SHP77 treated with DMSO at 0.1 percent for 48 hours (cell line): ENCODE measurements at places on chromosomes 11 and 22.

DNA sequence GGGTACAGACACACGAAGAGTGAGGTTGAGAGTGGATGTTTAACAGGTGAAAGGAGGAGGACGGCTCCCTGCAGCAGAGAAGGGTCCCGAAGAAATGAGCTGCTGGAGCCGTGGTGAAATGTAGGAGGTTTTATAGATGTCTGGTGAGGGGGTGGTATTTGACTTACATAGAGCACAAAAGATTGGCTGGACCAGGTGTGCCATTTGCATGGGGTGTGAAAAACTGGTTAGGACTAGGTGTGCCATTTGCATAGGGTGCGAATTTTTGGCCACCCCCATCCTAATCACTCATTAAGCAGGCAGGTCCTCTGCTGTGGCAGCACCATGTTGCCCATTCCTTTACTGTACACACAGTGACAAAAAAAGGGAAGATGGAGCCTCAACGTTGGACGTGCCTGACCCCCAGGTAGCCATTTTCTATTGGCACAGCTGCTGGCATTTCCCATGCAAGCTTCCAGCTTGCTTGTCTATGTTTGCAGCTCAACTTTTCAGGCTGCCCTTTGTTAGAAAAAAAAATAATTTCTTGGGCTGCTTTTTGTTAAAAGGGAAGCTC is 581.7 kb upstream of the B3GAT1 start:
- DNase-seq, result no peak

DNA sequence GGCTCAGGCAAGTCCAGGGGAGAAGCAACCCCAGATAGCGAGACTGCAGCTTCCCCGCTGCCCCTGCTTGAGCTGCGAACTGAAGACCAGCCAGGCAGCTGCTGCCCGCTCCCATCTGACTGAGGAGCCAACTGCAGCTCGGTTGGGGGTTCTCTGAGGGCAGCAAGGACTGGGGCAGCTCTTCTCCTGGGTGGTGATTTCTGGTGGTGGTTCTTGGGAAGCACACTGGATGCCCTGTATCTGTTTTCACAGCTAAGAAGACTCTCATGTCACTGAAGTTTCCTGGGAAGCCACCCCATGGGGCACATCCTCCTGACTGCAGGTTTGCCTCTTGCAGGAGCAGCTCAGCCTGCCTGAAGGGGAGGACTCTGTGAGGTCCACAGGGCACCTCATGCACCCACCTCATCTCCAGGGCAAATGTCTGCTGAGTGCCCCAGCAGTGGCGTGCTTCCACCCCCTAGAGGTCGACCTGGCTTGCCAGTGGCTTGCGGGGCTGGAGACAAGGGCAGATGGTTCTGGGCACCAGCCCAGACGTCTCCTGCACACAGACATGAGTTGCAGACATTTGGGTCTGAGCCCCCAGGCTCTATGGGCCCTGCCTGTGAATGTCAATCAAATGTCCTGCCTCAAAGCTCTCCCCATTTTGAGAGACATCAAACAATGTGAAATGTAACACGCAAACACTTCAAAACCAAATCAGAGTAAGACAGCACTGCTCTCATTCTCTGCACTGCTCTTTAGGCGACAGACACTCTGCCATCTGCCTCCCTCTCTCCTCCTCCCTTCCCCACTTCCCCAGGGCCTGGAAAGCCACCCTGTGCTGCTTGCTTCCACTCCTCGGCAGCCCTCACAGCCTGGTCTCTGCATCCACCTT is 800.9 kb downstream of the BRD1 start:
- no peak for DNase-seq

- no peak for DNase-seq
Measured at GRCh38 chr11:132036746-132037466, 666.5 kb downstream of the NTM start.

DNA sequence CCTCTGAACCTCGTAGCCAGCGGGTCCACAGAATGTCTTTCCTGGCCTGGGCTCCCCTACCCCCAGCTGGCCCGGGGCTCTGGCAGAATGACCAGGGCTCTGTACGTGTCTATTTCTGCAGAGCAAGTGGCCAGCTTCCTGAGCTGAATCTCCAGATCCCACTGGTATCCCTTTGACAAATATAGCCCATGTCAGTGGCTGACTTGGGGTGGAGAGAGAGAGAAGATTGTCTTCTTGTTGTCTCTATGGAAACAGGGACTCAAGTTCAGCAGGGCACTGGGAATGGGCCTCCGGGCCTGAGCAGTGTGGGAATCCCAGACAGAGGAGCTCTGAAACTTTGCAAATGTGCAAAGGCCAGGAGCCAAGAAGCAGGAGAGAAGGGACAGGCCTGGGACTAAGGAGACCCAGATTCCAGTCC is 33.9 kb downstream of the ANO1 start:
- DNase-seq, result no peak

DNA sequence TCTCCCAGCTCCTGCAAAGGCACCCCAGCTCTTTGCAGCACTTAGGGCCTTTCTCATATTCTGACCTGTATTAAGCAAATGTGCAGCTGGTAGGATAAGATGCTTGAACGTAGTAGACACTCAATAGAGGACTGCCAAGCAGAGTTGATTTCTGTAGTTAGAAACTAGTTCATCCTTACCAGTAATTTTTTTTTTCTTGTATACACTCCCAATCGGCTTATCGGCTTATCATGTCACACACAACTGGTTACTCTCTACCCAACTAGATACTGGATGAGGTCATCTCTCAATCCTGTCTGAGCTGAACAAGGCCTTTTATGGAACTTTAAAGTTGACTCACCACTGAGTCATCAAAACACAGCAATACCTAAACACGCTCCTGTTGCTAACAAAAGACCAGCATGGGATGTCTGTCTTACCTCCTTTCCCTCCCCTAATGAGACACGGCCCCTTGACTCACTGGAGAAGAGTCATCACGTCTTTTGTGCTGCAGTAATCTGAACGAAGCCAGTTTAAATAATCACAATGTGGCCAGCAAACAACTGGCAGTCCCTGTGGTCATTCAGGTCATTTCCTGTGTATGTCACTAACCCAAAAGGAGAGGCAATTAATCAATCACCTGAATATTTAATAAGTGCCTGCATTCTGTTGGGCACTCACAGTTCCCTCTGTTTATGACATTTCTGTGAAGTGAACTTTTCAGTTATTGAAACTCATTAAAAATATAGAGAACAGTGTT is 7.5 kb upstream of the WEE1 start:
- DNase-seq, result peak; percentile 35

GRCh38 chr11:83454674-83455073 is 168.5 kb upstream of the CCDC90B start:
- DNase-seq, result no peak

DNA sequence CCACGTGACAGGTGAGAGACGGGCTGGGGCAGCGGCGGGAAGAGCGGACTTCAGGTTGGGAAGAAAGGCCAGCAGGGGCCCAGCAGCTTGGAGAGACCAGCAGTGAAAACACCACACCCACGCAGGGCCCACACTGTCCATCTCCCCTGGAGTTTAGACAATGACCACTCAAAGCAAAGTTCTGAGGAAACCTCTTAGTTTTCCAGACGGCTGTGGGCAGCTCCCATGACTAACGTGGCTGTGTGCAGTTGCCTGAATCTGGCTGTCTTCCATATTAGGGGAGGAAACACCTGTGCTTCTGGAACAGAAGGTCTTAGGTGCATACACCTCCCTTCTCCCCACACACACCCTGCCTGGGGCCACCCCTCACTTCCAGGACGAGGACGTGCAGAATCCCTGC is 70.6 kb upstream of the TTLL12 start:
- no peak for DNase-seq

- no peak for DNase-seq
Measured at GRCh38 chr11:82776377-82776776, 42.7 kb upstream of the FAM181B start.

- no peak for DNase-seq
Measured at GRCh38 chr11:47308050-47308823, 38.3 kb downstream of the MADD start.

DNA sequence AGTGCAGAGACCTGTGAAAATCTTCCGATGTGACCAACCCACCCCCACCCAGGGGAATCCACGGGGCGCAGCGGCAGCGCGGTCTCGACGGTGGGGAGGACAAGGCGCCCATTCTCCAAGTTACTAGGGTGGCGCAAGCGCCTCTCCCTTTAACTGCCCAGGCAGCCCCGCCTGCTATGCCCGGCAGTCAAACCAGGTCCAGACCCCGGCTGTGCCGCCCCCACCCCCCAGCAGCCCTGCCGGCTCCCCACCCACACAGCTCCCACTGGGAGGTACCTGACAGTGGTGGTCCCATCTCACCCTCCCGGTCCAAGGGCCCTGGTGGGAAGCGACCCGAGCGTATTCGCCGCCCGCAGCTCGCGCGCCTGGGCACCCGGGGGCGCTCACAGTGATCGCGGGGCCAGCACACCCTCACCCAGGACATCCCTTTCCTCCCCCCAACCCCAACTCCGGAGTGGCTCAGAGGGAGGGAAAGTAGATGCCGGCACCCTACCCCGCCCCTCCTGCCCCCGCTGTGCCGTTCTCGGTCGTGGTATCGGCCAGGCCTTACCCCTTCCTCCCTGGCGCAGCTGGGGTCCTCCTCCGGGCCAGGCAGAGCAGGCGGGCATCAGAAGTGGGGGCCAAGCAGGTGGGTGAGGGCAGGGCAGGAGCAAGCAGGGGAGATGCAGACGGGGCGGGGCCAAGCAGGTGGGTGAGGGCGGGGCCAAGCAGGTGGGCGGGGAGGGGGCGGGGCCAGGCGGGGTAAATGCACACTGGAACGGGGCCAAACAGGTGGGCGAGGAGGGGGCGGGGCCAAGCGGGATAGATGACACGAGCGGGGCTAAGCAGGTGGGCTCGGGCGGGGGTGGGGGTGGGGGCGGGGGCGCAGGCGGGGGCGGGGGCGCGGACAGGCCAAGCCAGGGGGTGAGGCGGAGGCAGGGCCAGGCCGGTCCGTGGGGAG is at the start of gene TRPM5:
TRPM5 (minus strand) TSS at position 634 of the 940 bp plus-strand sequence. CDS start 21,478 bp downstream, outside the sequence.
- no peak for DNase-seq

GRCh38 chr11:132802947-132803346 is 729.4 kb downstream of the OPCML start:
- DNase-seq, result no peak

GRCh38 chr22:45483319-45483718 is 19.4 kb upstream of the FBLN1 start:
- no peak for DNase-seq

DNA sequence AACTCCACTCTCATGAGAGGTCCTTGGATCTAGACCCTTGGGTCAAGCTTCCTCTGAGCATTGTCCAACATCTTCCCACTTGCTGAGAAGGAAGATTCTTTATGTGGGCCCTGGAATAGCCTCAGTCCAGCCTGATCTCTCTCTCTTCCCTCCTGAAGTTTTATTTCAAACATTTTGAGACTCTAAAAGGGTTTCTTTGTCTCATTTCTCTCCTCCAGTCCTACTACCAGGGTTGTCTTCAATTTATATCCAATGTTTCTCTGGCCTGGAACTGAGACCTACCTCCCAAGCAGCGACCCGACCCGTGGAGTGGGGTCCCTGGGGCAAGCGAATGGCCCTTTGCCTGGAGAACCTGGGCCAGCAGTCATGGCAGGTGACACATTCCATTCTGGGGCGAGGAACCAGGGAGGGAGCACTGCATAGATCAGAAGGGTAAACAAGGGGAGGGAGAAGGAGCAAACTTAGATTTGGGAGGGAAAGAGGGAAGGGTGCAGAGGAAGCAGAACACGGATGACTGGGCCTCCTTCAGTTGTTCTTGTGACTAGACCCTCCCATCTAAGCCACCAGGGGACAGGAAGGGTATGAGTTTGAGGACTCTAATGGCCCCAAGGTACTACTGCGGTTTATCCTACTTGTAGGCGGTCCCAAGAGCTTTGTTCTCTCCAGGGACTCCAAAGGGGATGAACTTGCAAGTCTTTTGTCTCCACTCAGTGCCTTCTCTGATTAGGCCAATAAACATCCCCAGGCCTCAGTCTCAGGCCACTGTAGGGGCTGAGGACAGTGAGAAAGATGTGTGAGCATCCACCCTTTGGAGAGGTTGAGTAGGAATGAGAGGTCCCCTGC is 14.2 kb upstream of the PRAME start:
- DNase-seq, result no peak

- no peak for DNase-seq
Measured at GRCh38 chr11:119607726-119608125, 121.3 kb downstream of the NECTIN1 start.

GRCh38 chr11:71222318-71223080 is 29.9 kb downstream of the SHANK2 start:
- no peak for DNase-seq

GRCh38 chr11:96622026-96622634 is 232.3 kb downstream of the JRKL start:
- no peak for DNase-seq

DNA sequence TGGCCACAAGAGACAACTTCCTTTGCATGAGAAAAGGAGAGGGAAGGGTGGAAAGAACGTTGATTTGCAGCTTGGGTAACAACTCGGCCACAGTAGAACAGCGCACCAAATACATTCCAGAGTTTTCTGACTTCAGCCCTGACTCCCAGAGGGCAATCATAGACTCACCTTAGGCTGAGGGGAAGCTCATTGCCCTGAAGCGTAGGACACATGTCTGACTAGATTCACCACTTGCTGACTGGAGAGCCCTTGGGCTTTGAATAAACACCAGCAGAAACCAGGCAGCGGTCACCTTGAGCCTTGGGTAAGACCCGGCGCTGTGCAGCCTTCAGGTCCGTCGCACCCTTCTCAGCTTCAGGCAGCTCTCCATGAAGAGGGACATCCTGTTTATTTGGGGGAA is 151.8 kb upstream of the GRIA4 start:
- DNase-seq, result no peak

DNA sequence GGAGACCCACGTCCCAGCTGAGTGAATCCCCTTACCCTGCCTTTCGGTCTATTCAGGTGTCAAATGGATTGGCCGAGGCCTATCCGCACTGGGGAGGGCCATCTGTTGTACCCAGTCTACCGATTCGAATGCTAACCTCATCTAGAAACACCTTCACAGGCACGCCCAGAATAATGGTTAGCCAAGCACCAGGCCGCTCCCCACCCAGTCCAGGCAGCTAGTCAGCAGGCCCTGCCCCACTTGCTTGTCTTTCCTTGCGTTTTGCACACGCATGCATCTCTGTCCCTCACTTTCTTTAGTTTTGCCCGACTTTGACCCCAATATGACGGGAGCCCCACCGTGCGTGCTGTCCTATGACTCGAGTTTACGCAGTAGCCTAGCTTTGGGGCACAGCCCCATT is 31.7 kb downstream of the PARVB start:
- no peak for DNase-seq

GRCh38 chr11:84581083-84581482 is 1046.1 kb downstream of the DLG2 start:
- DNase-seq, result peak; percentile 88

GRCh38 chr11:88377646-88378045 is 40.1 kb upstream of the CTSC start:
- DNase-seq, result no peak

DNA sequence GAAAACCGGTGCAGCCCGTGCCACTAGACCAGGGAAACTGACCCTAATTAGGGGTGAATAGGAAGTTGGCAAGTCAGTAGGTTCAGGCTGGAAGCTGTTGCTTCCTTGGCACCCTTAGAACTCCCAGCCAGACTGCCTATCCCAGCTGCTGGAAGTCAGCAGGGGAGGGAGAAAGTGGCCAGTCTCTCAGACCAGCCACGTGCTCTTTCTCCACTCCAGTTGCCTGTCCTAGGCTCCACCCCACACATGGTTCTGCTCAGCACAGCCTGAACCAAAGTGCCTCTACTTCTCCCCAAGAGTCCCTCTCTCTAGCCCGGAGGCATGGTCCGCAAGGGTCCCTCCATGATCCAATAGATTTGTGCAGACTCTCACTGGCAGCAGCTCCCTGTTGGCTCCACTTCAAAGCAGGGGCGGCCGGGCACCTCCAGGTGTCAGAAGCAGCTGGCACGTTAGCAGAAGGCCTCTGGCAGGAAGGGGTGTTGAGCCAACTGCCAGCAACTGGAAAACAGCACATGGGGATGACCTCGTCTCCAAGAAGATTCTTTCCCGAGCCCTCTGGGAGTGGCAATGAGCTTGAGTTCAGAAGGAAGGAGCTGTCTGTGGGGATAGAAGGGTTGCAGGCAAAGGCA is 27.7 kb downstream of the ARFGAP2 start:
- peak; percentile 93 for DNase-seq
